Activated CD8-positive, alpha-beta memory T cell treated with anti-CD3 and anti-CD28 coated beads for 36 hours (primary cell): ENCODE measurements at places on chromosomes 13 and 19. TPM values are rescaled to one million over a fixed set of nuclear protein-coding genes. Genes with fewer than 3 reads are reported as not detected.

CBY2 gene
- total RNA-seq, result not detected

CEBPA gene
- 0.61 TPM for total RNA-seq

WDR83 gene
- 22.4 TPM for total RNA-seq

PPP1R13L gene
- 3.4 TPM for total RNA-seq

CYP4F2 gene
- 0.36 TPM for total RNA-seq

SMIM17 gene
- total RNA-seq, result not detected

OPA3 gene
- total RNA-seq, result 14.5 TPM

C13orf42 gene
- total RNA-seq, result not detected
